ENCODE measurements at places on chromosomes 7 and 10.

DNA sequence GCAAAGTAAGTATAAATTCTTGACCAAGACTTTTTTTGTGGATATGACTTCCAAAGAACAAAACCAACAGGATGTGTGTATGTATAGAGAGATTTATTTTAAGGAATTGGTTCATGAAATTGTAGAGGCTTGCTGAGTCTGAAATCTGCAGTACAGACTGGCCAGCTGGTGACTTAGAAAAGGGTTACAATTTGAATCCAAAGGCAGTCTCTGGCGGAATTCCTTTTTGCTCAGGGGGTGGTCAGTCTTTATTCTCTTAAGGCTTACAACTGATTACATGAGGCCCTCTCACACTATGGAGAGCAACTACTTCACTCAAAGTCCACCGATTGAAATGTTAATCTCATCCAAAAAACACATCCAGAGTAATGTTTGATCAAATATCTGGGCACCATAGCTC lies 100.1 kb upstream of the IMMP2L start:
- no peak for DNase-seq

DNA sequence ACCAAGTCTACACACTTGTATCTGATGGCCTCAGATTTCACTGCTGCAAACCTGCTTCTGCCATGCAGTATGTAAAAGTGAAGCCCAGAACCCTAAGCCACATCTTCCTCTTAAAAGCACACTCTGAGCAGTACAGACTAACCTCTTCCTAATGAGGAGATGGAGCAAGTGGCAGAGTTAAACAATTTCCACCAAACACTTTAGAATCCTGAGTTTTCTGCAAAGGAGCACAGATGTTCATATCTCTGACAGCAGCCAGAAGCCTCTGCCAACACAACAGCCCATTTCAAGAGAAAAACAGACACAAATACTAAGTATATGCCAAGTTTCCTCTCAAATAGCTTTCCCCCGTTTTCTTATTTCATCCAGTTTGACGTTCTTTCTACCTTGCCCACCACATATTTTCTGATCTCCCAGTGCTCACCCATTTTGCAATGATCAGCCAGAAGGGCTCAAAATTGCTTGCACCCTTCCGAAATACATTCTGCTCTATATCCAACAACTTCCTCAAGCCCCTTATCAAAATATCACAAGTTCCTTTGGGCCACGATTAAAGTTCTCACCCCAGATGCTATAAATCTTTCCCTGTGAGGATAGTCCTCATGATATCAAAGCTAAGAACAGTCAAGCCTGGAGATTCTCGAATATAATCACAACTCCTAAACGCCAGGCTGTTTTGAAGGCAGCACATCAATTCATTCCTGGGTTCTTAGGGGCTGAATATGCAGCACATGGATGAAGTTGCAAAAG lies 27.5 kb downstream of the ELMO1 start:
- no peak for DNase-seq

DNA sequence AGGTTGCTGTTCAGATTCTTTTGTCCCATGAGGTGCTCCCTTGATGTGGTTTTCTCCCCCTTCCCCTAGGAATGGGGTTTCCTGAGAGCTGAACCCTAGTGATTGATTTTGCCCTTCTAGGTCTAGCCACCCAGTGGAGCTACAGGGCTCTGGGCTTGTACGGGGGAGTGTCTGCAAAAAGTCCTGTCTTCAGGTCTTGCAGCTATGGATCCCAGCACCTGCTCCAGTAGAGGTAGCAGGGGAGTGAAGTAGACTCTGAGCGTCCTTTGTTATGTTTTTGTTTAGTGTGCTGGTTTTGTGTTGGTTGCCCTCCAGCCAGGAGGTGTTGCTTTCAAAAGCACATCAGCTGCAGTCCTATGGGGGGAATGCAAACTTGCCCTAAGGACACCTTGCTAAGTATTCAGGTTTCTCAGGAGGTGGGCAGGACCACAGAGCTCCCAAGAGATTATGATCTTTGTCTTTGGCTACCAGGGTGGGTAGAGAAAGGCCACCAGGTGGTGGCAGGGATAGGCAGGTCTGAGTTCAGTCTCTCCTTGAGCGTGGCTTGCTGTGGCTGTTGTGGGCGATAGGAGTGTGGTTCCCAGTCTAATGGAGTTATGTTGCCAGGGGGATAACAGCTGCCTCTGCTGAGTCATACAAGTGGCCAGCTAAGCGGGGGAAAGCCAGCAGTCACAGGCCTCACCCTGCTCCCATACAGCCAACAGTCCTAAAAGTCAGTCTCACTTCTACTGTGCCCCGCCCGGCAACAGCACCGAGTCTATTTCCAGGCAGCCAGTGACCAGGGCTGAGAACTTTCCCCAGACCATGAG lies 92.4 kb upstream of the JCAD start:
- no peak for DNase-seq

DNA sequence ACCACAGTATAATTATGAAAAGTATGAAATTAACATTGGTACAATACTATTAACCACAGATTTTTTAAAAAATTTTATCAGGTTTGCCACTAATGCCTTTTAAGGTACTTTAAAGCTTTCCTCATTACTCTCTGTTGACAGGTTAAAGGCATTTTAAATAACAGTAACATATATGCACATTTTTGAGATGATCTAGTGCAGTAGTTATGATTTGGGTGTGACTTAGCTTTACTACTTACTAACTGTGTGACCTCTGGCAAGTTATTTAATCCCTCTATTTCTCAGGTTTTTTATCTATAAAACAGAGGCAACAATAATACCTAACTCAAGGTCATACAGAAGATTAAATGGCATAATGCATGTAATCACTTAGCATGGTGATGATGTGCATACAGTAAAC lies 94.8 kb downstream of the NT5C2 start:
- DNase-seq, result no peak

DNA sequence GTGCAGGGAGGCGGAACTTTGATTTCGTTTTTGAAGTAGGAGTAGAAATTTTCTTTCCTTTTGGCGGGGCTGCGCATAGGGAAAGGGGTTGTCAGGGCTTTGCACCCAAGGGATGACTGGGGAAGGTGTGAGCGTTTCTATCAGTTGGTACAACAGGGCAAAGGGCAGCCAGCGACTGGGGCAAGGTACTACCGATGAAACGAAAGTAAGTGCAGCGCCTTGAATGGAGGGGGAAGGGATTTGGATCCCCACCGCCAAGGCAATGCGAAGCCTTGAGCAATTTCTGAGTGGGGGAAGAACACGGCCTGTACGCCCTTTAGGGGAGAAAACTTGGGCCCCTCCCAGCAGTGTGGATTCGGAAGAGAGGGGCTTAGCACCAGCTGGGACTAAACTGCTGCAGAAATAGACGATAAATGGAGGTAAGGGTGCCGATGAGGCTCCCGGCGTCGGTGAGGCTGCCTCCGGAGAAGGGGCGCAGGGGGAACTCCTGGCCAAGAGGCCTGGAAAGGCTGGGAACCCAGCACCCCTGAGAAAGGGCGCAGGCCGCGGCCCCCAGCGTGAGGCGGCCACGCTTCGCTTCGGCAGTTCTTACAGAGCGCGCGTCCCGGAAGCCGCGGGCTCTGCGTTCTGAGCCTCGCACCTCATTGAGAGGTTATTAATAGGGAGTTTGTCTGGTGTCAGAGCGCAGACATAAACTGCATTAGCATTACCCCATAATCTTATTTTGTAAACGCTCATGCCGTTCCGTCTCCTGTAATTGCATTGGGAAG lies 10.0 kb upstream of the TLX1 start:
- DNase-seq, result no peak

DNA sequence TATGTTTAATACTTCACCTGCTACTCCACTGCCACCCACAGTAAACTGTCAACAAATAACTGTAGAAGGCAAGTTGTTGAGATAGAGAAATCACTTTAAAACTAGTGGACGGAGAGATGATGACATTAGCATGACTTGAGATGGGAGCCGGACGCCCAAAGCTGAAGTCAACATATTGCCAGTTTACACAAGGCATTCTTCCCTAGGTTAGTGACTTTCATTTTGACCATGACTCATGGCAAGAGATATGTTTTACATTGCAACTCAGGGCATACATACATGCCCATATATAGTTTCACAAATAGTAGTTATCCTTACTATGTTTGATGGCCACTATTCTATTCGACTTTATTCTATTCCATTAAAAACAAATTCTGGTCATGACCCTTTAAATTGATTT lies 296.6 kb downstream of the PLXNA4 start:
- DNase-seq, result no peak

DNA sequence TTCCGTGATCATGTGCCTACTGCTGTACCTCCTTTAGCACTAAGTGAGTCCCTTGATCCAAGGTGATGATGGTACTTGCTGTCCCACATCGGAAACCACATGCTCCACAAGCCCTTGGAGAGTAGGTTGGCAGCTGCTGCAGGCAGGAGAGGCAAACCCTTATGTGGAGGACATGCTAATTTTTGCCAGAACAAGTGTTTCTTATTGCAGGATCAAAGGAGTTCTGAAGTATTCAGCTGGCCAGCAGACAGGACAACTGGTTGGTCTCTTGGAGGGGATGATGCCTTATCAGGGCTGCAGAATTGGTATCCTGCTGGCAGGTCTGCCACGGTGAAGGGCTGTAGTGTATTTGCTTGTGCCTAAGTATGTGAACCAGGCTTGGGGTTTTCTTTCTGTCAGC lies 36.8 kb downstream of the NACAD start:
- DNase-seq, result no peak

- no peak for DNase-seq
Observed at GRCh38 chr7:129560831-129561230, 50.7 kb upstream of the NRF1 start.

- no peak for DNase-seq
Observed at GRCh38 chr7:139177696-139178095, 53.3 kb upstream of the UBN2 start.

- no peak for DNase-seq
Observed at GRCh38 chr10:67308912-67309311, 383.1 kb downstream of the LRRTM3 start.

DNA sequence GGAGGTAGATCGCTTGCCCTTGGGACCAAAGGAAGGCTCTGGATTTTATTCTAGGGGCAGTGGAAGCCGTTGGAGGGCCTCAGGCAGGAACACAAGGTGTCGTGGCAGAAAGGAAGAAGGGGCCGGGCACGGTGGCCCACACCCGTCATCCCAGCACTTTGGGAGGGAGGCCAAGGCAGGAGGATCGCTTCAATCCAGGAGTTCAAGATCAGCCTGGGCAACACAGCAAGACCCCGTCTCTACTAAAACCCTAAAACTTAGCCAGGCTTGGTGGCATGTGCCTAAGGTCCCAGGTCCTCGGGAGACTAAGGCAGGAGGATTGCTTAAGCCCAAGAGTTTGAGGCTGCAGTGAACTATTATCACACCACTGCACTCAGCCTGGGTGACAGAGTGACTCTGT lies 5.2 kb upstream of the PDGFA start:
- no peak for DNase-seq

GRCh38 chr7:41475801-41476459 lies 227.0 kb downstream of the INHBA start:
- DNase-seq, result no peak

DNA sequence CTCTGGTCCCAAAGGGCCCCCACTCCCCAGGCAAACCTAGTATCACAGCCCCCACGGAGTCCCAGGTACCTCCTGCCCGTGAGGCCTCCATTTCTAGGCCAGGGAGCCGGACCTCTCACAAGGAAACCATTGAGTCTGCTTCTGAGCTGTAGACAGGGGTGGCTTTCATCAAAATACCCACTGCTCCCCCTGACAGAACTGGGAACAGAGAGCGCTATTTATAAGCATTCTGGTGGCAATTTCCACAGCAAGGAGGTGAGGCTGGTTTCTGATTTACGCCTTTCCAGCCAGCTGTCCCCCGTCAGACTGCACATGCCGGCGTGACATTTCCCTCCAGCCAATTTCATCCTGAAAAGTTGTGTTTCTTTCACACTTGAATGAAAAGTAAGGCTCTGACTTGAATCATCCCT lies 407.5 kb upstream of the PRKCQ start:
- no peak for DNase-seq

DNA sequence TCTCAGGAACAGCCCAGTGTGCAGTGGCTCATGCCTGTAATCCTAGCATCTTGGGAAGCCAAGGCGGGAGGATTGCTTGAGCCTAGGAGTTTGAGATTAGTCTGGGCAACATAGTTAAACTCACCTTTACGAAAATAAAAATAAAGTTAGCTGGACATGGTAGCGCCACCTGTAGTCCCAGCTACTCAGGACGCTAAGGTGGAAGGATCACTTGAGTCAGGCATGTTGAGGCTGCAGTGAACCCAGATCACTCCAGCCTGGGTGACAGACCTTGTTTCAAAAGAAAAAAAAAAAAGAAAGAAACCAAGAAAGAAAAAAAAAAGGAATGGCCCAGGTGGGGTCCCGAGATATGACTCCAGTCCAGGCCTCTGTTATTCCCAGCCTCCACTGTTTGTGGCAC lies 96.6 kb downstream of the SLC25A13 start:
- DNase-seq, result no peak

Measured in progenitor cell of endocrine pancreas (in vitro differentiated cells).